ENCODE measurements at places on chromosomes 6 and 20.

DNA sequence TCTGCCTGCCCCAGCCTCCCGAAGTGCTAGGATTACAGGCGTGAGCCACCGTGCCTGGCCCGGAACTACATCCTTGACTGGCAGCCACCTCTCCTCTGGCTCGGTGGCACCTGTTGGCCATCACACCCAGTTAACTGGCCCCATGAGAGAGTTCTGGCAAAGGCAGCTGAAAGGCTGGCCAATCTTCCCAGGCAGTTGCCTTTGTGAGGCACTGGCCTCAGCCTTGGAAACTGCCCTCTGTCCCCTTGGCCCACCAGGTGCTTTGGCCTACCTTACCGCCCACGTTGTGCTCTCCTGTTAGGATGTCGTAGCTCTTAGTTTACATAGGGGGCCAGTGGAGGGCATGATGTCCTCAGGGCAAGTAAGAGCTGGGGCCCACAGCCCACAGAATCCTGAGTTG is 9.6 kb upstream of the MANBAL start:
- DNase-seq = no peak

DNA sequence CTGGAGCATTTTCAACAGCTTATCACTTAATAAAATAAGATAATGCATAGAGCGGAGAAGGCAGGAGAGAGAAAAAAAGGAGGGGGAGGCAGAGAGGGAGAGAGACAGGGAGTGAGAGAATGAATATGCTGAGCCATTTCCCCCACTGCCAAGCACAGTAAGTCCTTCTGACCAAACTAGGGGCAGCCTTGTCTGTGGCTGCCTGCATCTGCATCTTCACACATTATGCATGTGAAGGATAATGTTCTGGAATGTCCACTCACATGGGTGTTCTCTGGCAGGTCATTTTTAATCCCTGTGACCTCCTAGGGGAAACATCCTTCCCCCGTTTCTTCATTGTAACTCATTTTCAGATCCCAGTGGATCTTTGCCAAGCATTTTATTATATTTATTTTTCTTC is 269.3 kb downstream of the FOXA2 start:
- DNase-seq = no peak

- no peak for DNase-seq
Measured at GRCh38 chr6:44699082-44699481, 311.6 kb downstream of the CDC5L start.

DNA sequence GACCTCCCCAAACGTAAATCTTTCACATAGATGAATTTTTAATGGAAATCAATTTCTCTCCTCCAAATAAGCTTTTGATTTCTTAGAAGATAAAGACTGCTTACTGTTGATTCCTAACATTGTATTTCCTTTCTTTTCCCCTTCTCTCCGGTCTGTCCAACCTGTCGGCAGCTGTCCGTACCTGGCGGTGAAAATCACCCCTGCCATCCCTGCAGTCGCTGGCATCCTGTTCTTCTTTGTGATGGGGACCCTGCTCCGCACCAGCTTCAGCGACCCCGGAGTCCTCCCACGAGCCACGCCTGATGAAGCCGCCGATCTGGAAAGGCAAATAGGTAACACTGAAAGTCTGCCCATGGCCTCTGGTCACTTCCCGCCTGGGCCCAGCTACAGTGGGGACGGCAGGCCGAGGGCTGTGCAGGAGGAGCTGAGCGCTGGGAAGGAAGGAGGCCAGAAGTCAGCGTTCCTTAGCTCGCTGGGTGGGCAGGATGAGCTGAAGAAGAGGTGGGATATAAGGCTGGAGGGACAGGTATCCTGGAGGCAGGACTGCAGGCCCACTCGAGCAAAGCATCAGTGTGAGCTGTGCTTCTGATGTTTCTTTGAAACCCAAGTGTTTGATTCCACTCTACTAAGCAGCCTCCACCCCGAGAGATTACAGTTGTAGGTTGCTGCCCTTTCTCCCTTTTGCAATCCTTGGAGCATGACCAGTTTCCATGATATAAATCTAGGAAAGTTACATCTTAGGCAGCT is 161.6 kb downstream of the ZDHHC14 start:
- no peak for DNase-seq

Measured in Right ventricle myocardium superior (tissue), 1 donor.